Activated T-cell treated with anti-CD3 and anti-CD28 coated beads, Interleukin-2, amount 50 U/mL, for 4 hours (primary cell): ENCODE measurements at places on chromosomes 5 and 9.
A peak's percentile ranks its signal among the peaks of the same experiment; 100 is the strongest.

DNA sequence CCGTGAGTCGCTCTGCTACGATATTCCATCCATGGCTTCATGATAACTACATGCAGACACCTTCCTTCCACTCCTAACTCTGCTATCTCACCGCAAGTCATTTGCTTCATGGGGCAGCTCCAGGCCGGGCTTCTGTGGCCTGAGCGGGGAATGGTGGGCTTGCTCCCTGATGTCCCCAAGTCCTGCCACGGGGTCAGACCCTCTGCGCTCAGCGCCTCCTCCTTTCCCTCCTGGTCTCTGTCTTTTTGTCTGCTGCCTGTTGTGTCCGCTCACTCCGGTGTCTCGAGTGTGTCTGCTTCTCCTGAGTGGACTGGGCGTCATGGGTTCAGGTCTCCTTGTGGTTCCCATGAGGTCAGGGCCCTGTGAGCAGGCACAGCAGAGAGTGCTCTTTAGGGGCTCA, 139.6 kb downstream of the CACNA1B start:
- no peak for DNase-seq

- no peak for DNase-seq
Observed at GRCh38 chr5:163407034-163407655, 30.2 kb upstream of the CCNG1 start.

DNA sequence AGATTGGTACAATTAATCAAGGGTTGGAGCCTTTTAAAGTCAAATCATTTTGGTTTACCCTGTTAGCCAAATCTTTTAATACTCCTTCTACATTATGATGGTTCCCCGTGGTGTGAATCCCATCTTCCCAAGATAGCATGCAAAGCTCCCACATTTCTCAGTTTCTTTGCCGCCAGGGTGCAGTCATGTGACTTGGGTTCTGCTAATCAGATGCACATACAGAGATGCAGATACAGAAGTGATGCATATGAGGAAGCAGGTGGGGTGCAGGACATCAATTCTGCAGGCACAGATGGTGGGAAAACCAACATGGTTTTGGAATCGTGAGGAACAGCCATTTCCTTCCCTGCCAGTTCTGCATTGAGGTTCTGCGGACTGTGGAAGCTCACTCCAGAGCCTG, 8.4 kb upstream of the MAST4 start:
- no peak for DNase-seq

DNA sequence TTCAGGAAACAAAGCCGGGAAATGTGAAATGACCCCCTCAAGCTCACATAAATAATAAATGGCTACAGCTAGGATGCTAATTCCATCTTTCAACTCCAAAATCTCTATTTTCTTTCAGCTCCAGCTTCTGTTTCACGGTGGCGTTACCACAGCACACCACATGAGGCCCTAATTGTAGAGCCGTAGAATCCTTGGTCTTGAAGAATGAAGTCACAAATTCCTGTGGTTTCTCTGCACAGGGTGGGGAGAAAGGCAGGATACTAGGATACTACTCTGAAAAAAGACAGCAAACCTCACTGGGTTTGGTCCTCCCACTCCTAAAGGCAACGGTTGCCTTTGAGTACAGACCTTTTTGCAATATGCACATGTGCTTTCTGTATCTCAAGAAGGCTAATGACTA, 13.9 kb upstream of the RARS1 start:
- no peak for DNase-seq

- DNase-seq = peak; percentile 67
Observed at GRCh38 chr5:95846554-95847260, 24.2 kb upstream of the GLRX start.

DNA sequence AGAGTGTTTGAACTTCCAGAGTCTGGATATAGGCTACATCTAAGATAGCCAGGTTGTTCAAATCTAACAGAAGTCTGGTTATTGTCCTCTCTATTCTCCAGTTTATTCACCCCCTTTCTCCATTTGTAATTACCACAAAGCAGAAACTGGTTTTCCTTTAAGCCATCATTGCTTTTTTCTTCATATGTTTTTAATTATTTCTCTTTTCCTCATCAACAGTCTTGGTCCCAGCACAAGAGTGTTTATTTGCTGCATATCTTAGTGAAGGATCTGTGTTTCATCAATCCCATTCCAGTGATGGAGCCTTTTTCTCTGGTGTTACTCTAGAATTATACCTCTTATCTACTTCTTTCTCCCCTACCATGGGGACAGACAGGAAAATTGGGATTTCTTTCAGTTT, 142.2 kb downstream of the CAMK4 start:
- no peak for DNase-seq

- DNase-seq = no peak
Observed at GRCh38 chr9:133121915-133122550, 993 bp upstream of the RALGDS start.

DNA sequence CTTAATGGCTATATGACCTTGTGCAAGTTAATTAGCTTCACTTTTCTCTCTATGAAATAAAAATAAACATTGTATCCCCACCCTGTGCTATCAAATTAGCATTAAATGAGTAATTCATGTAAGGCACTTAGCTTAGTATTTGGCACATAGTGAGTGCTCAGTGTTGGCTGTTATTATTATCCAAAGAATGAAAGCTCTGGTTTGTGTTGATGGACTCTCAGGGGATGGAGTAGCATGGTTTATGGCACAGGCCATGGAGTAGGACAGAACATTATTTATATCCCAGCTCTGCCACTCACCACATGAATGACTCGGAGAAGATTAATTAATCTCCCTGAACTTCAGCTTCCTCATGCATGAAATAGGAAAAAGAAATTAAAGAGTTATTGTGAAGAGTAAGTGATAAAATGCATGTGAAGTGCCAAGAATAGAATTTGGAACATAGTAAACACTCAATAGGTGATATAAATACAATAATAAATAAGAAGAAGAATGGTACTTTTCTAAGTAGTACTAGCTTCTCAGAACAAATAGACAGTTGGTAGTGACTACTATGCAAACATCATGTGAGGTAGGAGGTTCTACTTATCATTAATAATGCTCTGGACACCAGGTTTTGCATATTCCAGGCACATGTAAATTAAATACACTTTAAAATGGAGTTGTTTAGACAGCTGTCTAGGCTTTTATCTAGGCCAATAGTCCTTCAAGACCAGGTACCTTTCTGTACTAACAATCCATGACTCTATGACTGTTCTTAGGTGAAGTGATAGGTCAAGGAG, 146.4 kb downstream of the GRIA1 start:
- DNase-seq = no peak
